Dorsolateral prefrontal cortex (tissue), 122 donors: ENCODE measurements at places on chromosomes 16 and 17. TPM values are rescaled to one million over a fixed set of nuclear protein-coding genes. Genes with fewer than 3 reads are reported as not detected.

GRCh38 chr16:79093554-79093967, 507.0 kb downstream of the MAF start:
- no peak for DNase-seq

Gene NLRC3
- total RNA-seq = 0.29 TPM

GRCh38 chr16:53556521-53556920, 53.5 kb upstream of the AKTIP start:
- no peak for DNase-seq

GRCh38 chr16:51881731-51882130, 665.2 kb downstream of the TOX3 start:
- no peak for DNase-seq

DNA sequence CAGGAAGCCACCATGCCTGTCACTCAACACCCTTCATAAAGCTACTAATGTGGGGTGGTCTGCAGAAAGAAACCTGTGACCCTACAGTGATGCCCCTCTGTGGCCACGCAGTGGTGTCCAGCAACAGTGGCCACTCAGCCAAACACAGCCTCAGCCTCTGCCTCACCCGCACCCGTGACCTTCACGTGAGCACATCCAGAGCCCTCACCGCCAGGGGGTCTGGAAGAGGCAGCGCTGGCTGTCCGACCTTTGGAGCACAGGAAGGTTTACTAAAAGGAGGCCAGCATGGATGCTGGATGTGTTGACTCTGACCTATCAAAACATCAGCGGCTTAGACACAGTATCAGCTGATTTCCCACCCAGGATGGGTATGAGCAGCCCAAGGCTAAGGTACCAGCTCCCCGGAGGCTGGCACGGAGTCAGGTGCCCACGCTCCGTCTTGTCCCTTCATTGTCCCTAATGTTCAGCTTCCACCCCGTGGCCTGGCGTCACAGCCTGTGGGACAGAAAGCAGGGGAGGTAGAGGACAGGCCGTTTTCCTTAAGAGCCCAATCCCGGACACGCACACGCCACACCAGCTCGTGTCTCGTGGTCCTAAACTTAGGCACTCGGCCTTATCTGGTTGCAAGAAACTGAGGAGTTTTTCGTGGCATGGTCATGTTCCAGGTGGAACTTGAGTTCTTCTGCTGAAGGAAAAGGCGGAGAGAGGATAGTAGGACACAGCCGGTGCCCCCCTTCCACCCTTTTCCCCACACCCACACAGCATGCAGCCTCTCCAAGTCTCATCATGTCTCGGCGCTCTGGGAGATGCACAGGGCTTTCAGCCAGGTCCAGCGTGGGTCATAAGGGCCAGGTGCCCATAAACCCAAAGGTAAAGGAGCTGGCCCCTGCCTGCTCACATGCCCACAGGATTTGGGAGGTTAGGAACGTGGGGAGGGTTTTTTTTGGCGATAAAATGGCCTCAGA, 49.7 kb upstream of the ENDOV start:
- peak; percentile 25 for DNase-seq

- no peak for DNase-seq
These were observed 65.7 kb downstream of the HLF start for GRCh38 chr17:55330344-55330933.
